G401 (cell line): ENCODE measurements at places on chromosomes 6 and 20.

GRCh38 chr20:1918491-1919165, 23.4 kb downstream of the SIRPA start:
- peak; percentile 68 for DNase-seq

DNA sequence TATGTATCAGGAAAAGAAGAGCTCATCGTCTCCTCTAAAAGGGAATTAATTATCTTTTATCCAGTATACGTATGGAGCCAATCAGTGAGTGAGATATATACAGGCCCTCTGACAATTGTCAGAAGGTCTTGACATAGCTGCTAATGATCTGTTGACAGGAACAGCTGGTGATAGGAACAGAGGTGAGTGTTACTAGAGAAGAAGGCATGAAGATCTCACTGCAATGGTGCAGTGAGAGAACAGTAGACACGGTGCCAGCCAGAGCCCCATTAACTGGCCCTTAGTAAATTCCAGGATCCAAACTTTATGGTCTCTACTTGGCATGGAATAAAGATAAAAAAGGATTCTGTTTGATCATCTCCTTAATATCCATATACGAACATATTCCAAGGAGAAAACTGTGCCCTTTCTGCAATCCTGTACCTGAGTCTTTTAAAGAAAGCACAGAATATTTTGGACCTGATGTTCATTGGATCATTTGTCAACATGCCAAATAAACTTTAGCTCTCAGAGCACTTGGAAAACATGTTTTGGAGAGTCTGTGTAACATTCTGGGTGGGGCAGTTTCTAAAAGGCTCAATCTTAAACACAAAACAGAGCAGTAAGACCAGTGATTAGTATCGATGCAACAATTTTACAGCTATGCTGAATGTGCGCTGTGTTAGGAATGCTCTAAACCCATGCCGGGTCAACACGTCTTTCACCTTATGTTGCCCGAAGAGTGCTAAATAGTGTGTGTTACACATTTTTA, 135.8 kb upstream of the CITED2 start:
- no peak for DNase-seq

- DNase-seq: no peak
Measured at GRCh38 chr6:114176726-114177125, 166.1 kb downstream of the HS3ST5 start.

- peak; percentile 15 for DNase-seq
Measured at GRCh38 chr6:48068278-48069251, 42.4 kb downstream of the PTCHD4 start.

- no peak for DNase-seq
Measured at GRCh38 chr6:39893286-39893685, 41.0 kb downstream of the MOCS1 start.

DNA sequence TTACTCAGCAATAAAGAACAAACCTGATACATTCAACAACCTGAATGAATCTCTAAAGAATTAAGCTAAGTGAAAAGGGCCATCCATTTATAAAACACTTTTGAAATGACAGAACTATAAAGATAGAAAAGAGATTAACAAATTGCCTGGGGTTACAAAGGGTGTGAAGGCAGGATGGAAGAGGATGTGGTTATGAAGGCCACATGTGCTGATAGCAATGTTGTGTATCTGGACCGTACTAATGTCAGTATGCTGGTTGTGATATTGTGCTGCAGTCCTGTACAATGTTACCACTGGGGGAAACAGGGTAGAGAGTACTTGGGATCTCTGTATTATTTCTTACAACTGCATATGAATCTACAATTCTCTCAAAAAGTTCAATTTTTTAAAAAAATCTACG, 36.4 kb downstream of the ELOVL5 start:
- DNase-seq: no peak

- no peak for DNase-seq
Measured at GRCh38 chr6:32752580-32752979, 10.8 kb downstream of the HLA-DQB2 start.
